Trophoblast cell (in vitro differentiated cells and primary cell): ENCODE measurements at places on chromosomes 16 and 17.

DNA sequence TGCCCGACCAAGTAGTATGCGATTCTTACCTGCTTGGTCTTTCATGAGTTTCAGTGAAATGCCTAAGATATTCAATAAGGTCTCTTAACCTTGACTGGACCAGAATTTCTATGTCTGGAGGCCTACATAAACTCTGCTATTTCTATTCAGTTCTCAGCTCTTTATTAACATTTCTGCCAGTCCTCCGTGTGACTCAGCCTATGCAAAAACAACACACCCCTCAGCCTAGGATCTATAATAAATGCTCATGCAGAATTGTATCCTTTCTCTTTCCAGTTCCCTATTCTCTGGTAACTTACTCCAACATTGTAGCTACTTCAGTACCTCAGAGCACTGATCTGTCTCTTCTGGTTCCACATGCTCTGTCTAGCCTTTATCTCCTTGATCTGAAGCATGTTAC, 1507.4 kb downstream of the CDH11 start:
- DNase-seq: no peak
- H3K36me3 ChIP-seq: no peaks in the 10 kb centered on the region
- no peaks in the 10 kb centered on the region for H3K27me3 ChIP-seq
- H3K27ac ChIP-seq: no peak overlapping the region
- no peak overlapping the region for H3K4me3 ChIP-seq

GRCh38 chr16:78838276-78838675, 738.8 kb downstream of the WWOX start:
- H3K4me1 ChIP-seq: no peaks in the 10 kb centered on the region
- H3K27me3 ChIP-seq: no peaks in the 10 kb centered on the region
- no peak overlapping the region for H3K4me3 ChIP-seq
- no peaks in the 10 kb centered on the region for H3K36me3 ChIP-seq
- no peak overlapping the region for H3K27ac ChIP-seq
- no peak for DNase-seq

GRCh38 chr17:80002690-80003490, 32.8 kb downstream of the TBC1D16 start:
- H3K4me3 ChIP-seq: no peak overlapping the region
- H3K27me3 ChIP-seq: no peaks in the 10 kb centered on the region
- no peaks in the 10 kb centered on the region for H3K4me1 ChIP-seq
- no peak overlapping the region for H3K27ac ChIP-seq

DNA sequence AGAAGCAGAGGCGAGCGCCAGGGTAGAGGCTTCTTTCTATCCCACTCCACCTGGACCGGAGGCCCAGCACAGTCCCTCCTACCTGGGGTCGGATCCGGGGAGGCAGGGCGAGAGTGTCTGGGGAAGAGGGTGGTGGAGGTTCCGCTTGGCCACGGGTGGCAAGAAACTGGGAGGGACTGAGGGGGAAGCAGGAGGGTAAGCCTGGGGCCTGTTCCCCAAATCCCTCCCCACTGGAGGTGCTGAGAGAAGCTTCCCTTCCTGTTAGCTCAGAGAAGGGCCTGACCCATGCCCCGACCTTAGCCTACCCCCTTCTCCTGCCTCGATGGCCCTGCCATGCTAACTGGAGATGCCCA, 1.8 kb upstream of the TPPP3 start:
- peaks cover 33% of the 10 kb centered on the region for H3K27me3 ChIP-seq
- H3K27ac ChIP-seq: no peak overlapping the region
- H3K4me1 ChIP-seq: peaks cover 19% of the 10 kb centered on the region
- no peak for DNase-seq
- no peak overlapping the region for H3K4me3 ChIP-seq

- H3K36me3 ChIP-seq: no peaks in the 10 kb centered on the region
- H3K27me3 ChIP-seq: no peaks in the 10 kb centered on the region
- DNase-seq: no peak
- no peaks in the 10 kb centered on the region for H3K4me1 ChIP-seq
- H3K27ac ChIP-seq: no peak overlapping the region
Measured at GRCh38 chr16:5875416-5875815, 777.8 kb upstream of the EEF2KMT start.

- H3K4me3 ChIP-seq: no peak overlapping the region
- H3K27me3 ChIP-seq: no peaks in the 10 kb centered on the region
- DNase-seq: no peak
- H3K27ac ChIP-seq: no peak overlapping the region
- peaks cover 6% of the 10 kb centered on the region for H3K36me3 ChIP-seq
- H3K4me1 ChIP-seq: peaks cover 2% of the 10 kb centered on the region
Measured at GRCh38 chr16:85595812-85596502, 17.2 kb upstream of the GSE1 start.

DNA sequence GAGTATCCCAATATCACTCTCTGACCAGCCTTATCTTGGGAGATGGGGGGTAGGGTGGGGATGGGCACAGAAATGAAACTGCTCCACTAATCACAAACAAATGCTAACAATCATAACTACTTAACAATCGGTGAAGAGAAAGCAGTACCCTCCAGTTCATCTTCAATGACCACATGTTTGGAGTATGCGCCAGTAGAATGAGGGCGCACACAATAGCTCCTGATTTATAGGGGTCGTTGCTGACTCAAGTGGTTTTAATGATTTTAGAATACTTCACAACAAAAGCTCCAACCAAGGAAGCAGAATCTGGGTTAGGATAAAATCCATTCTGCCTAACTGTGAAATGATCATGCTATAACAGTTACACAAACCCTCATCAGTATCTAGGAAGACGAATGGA, 184.4 kb downstream of the AATF start:
- no peaks in the 10 kb centered on the region for H3K27me3 ChIP-seq
- no peak overlapping the region for H3K27ac ChIP-seq
- peaks cover 2% of the 10 kb centered on the region for H3K36me3 ChIP-seq
- DNase-seq: no peak
- no peak overlapping the region for H3K4me3 ChIP-seq

GRCh38 chr17:6755731-6756184, at the start of gene XAF1:
Gene XAF1 (plus strand): TSS chr17:6756046. CDS start chr17:6756079, 33 bp downstream.
- H3K36me3 ChIP-seq: no peaks in the 10 kb centered on the region
- peaks cover 12% of the 10 kb centered on the region for H3K4me1 ChIP-seq
- H3K4me3 ChIP-seq: no peak within 1 kb of the TSS

- peak overlapping the region; percentile 98 for H3K4me3 ChIP-seq
- H3K4me1 ChIP-seq: no peaks in the 10 kb centered on the region
- no peak for DNase-seq
- peaks cover 2% of the 10 kb centered on the region for H3K36me3 ChIP-seq
- no peak overlapping the region for H3K27ac ChIP-seq
Measured at GRCh38 chr17:75152922-75153779, 1.2 kb downstream of the JPT1 start.

GRCh38 chr16:56295059-56295665, 103.9 kb downstream of the GNAO1 start:
- H3K27me3 ChIP-seq: no peaks in the 10 kb centered on the region
- no peak overlapping the region for H3K4me3 ChIP-seq
- DNase-seq: no peak
- H3K36me3 ChIP-seq: no peaks in the 10 kb centered on the region
- no peak overlapping the region for H3K27ac ChIP-seq
- peaks cover under 1% of the 10 kb centered on the region for H3K4me1 ChIP-seq
